ENCODE measurements at places on chromosomes 4 and X.

DNA sequence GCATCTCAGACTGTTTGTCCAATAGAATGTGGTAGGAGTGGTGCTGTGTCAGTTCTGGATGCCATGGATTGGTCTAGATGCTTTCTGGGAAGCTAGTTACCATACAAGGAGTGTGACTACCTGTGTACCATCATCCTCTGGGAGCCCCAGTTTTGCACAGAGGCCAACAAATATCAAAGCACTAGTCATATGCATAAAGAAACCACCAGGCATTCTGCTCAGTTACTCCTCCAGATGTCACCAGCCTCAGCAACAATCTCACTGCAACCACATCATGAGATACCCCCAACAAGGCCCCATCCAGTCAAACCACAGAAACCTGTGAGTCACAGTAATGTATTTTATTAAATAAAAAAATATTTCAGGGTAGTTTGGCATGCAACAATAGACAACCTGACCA lies 435.8 kb upstream of the CPEB2 start:
- peak; percentile 38 for DNase-seq

DNA sequence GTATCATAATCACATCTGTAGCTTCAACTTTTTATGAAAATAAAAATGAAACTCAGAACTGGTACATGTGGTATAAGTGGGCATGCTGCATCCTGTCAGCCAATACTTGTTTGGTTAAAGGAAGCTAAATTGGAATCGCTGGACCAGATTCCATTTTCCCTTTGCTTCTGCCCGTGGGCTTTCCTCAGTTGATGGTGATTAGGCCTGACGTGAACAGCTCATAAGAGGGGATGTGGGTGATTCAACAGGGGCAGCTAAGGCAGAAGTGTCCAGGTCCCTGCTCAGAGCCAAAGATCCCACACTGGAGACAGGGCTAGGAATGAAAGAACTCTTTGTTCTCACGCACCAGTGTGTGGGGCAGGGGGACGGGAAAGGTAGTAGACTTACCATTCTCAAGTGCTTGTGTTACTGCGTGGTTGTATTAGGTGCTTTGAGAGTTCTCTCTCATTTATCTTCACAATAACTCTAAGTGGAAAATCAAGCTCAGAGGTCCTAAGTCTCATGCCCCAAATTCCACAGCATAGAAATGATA lies 63.2 kb upstream of the GUCY1A1 start:
- DNase-seq: no peak

DNA sequence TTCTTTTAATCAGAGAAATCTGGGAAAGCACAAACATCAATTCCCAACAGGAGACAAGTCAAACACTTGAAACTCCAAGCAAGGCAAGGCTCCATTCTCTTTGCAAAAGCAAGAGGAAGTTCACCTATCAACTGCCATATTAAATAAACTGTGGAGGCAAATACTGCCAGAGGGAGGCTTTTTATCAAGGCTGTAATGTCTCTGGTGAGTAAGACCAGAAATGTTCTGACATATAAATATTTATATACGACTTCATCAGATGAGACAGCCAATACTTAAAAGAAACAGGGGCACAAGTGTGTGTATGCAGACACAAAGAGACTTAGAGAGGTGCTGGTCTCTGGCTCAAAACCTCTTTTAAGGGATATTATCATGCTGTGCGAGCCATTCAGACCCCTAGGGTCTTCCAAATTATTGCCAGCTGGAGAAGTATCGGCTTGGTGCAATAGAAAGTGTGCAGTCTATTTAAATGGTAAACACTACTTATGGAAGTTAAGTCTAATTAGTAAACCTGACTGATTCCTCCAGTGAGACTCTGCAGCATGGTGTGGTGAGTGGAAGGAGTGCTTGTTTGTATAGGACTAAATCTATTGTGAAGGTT lies 24.4 kb downstream of the DCX start:
- DNase-seq: no peak

- no peak for DNase-seq
Measured at GRCh38 chr4:29861307-29861706, 858.9 kb upstream of the PCDH7 start.

- DNase-seq: no peak
Measured at GRCh38 chr4:149766135-149766534, 49.5 kb downstream of the IQCM start.

DNA sequence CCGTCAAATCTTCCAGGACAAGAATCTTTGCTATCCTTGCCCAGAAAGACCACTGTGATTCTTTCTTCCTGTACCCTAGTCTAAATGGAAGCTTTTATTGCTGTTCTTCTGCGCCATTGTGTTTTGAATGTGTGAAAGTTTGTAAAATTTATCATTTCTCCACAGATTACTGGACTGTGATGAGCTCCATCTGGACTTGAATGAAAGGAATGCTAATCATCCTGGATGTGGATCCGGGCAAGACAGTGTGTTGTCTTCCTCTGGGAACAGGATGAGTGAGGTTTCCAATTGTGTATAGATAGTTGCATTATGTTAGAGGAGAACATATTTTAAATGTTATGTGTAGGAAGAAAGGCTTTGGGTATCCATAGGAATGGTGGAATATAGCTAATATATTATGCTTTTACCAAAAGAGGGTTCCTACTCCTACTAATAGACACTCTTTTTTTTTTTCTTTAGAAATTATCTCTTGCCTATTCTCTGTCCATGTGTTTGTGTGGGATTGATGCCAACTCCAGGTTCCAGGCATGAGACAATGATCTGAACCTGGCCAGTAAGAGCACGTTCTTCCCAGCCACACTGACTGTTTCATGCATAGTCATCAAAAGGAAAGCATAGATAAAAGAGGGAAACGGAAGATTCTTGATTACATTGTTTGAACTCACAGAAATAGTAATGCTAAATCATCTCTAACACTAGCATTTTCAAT lies 803.6 kb upstream of the ADGRL3 start:
- no peak for DNase-seq
